ENCODE measurements at places on chromosomes 5 and 9.

DNA sequence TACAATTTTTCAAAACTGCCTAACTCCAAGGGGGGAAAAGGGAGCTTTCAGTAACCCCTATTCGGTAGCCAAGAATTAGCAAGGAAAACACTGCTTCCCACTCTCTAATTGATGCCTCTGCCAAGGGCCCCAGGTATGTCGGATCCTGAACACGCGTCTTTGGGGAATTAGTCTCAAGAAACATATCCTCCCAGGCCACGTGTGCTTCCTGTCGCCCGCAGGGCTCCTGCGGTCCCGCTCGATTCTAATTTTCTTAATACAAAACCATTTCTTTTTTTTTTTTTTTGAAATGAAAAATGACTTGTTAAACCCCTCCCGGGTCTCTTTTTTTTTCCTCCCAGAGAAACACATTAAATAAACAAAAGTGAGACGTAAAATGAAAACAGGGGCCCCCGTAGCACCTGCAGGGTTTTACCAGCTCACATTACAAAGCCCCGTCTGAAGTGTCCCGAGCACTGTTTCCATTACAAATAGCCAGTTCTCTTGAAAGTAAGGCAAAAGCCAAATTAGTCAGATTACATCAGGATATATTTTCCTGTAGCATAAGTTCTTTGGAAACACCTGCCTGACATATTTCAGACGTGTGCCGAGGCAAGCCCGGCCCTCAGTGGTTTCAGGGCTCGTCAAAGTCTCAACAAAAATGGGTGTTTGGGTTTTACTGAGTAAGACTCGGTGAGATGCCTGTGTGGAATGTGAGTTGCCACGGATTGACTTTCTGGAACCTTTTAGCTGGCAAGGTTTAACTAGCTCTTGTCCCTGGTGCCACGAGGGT lies 21.5 kb downstream of the SMIM23 start:
- DNase-seq: no peak

DNA sequence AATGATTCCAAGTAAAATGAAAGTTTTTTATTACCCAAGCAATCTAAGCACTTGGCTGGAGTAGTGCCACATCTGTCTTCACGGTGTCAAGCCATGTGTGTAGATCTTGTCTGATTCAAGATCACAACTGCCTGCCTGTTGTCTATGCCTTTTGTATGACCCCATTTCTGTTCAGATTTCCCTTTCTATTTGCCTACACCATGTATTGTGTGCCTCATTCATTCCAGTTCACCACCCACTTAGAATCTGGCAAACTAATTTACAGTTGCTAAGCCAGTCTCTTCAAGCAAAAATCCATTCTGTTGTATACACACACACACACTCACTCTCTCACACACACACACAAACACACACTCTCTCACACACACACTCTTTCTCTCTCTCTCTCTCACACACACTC lies 33.7 kb downstream of the GLDC start:
- DNase-seq: no peak

DNA sequence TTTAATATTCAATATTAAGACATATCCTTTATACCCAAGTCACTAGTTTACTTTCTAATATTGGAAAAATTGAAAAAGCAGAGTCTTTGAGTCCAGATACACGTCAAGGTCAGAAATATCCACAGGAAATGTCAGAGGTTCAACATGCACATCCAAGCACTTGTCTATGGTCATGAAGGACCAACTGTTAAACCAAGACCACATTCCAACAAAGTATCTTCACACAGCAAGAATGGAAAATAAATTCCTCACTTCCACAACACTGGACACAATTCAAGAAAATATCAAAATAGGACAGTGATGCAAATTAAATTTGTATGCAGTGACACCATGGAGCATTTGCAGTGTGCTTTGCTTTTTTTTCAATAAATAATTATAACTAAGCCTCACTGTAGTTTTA lies 142.5 kb downstream of the GABRB2 start:
- no peak for DNase-seq

DNA sequence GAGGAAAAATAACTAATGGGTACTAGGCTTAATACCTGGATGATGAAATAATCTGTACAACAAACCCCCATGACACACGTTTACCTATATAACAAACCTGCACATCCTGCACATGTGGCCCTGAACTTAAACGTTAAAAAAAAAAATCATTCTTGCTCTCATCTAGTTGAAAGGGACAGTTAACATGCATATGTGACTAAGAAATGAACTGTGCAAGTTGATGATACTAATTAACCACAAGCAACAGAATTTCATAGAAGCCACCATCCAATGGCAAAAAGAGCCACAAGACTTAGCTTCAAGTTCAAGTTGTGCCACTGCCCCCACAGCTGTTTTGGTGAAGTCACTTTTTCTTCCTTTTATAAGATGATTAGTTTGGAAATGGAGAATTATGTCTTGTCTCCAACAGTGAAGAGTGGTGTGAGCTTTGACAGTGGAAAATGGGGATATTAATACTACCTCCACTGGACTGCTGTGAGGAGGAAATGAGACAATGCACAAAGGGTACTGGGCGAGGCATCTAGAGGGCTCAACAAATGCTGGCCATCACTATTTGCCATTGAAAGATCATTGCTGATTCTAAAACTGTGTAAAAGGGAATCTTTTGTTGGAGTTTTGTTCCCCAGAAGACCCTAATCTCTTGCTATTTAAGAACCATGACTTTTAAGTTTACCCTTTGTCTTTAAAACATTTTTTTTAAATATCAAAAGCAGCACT lies 202.1 kb downstream of the EBF1 start:
- no peak for DNase-seq

DNA sequence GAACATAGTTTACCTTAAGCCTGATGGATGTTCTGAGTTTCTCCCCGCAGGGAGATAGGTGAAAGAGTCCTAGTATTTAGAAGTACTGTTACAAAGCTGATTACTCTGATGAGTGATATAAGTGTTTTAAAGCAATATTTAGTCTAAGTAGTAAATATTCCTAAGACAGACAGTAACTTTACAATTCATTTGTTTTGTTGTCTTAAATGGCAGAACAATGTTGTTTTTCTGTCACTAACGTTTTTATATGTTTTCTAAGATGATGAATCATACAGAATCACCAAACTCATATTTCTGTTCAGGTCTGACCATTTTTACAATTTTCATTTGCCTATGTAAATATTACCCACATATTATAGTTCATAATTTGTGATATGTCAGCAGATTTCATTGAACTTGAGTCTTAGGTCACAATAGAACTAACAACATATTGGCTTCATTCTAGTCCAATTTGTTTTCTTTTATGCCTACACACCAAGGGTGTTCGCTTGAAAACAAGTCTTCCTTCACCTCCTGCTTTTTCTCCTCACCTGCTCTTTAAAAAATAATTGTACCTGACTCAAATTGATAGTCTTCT lies 30.6 kb downstream of the MAP3K1 start:
- DNase-seq: no peak

- DNase-seq: no peak
Measured at GRCh38 chr9:72954431-72955125, 1.7 kb upstream of the ALDH1A1 start.

DNA sequence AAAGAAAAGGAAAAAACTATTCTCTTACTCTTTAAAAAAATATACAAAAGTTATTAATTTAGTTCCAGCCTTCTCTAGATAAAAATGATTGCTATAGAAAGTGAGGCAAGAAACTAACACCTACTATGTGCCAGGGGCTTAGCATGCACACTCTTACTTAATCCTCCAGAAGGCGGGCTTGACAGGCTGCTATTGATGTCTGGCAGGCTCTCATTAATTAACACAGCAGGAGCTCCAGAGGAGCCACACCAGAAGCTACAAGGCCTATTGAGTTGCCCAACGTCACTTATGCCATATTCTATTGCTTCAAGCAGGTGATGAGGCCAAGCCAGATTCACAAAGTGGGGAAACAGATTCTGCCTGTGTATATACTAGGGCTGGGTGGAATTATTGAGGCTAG lies 54.6 kb upstream of the CLINT1 start:
- no peak for DNase-seq

- DNase-seq: no peak
Measured at GRCh38 chr5:144230806-144231205, 60.1 kb downstream of the KCTD16 start.

DNA sequence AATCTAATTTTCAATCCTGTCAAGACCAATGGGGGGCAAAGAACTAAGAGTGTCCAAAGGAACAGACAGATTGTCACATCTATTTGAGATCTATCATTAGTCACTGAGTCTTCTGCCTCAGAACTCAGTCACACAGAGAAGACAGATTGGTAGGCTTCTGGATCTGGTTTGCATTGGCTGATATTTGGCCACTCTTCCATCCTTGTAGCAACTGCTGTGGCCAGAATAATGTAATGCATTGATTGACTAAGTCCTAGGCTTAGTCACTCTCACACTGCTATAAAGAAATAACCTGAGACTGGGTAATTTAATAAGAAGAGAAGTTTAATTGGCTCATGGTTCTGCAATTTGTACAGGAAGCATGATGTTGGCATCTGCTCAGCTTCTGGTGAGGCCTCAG lies 458.5 kb downstream of the ACTL7B start:
- no peak for DNase-seq

- DNase-seq: no peak
Measured at GRCh38 chr9:119802621-119803020, 433.4 kb upstream of the BRINP1 start.

- no peak for DNase-seq
Measured at GRCh38 chr9:99004717-99005460, 61.2 kb downstream of the COL15A1 start.

DNA sequence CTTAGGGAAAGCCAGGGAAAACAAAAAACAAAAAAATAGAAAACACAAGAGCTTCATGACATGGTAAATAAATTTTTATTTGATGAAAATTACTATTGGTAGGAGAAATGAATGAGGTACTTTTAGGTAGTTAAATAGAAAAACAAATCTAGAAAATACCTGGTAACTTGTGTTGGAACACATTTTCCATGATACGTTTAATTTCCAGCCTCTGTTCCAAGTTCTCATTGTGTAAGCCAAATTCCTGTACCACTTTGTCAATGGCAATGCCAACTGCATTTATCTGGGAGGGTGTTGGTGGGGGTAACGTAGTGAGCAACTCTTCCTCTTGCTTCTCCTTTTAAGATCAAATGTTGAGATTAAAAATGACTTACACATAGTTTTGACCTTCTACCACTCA lies 9.4 kb downstream of the TUT7 start:
- DNase-seq: no peak

GRCh38 chr9:80076162-80076561 lies 504.4 kb downstream of the TLE4 start:
- DNase-seq: no peak

GRCh38 chr5:131746423-131746822 lies 50.4 kb downstream of the FNIP1 start:
- no peak for DNase-seq

GRCh38 chr5:113632996-113633395 lies 119.5 kb downstream of the YTHDC2 start:
- no peak for DNase-seq

DNA sequence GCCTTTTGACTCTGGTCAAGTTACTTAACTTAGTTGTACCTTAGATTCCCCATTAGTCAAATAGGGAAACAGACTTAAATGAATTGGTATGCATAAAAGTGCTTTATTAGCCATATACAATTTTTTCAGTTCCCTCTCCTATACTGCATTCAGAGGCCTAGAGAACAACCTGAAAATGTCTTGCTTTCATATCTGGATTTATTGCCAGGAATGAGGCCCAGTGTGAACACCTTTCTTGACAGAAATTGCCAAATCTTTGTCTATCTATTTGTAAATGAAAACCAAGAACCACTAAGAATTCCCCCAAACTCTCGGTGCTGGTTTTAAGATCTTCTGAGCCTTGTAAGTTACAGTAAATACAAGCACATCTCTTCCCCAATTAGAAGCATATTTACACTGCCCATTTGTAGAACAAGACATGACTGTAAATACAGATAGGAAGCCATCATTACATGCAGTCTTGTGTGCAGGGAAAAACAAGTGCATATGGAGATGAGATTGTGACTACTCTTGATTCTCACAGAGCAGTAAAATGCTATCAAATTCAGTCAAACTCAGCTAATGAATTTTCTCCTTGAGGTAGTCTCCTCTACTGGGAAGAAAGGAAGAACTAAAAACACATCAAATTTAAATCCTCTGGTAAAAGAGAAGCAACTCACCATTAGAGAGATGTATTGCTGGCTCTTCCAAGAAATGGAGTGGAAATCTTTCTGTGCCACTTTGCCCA lies 5.2 kb upstream of the FAM13B start:
- no peak for DNase-seq

DNA sequence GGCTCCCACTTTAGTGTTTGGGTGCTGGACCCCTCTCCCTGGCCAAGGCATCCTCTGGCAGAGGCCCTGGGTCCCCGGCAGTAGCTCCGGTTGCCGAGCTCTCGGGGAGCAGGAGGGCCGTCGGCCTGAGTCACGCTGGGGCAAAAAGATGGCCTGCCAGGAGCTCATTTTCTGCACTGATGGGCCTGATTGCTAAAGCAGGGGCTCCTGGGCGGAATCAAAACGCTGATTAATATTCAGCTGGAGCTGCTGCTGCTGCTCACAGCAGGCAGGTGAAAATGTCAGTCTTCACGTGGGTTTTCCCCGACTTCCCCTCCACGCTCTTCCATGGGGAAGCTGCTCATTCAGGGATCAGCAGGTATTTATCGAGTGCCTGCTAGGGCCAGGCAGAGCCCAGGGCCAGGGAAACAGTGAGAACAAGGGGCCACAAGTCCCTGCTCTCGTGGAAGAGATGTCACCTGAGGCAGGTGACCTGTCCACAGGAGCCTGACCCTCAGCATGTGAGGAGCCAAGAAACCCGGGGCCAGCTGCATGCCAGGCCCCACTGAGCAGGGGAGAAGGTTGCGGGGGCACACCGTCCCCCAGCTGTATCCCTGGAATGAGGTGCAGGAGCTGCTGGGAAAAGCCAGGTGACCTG lies 22.1 kb downstream of the LAMC3 start:
- no peak for DNase-seq

DNA sequence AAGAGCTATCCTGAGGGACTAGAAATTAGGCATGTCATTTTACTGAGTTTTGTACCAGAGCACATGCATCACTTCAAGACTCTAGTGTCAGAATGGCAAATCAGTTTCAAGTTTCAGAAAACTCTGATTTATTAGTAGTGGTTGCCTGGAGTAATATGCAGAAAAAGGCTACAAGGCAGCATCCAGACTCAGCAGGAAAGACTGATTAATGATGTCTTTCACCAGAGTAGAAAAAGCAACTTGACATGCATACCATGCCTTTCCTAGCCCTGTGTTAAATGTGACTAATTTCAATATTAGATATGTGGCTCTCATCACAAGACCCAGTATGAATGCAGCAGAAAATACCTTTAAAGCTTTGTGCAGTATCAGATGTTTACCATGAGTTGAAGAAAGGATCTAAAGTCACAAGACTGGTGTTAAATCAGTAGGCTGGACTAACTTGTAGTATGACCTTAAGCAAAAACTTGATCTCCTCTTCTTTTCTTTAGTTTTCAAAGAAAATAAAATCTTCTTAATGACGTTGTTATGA lies 1251.2 kb upstream of the C9orf72 start:
- no peak for DNase-seq

DNA sequence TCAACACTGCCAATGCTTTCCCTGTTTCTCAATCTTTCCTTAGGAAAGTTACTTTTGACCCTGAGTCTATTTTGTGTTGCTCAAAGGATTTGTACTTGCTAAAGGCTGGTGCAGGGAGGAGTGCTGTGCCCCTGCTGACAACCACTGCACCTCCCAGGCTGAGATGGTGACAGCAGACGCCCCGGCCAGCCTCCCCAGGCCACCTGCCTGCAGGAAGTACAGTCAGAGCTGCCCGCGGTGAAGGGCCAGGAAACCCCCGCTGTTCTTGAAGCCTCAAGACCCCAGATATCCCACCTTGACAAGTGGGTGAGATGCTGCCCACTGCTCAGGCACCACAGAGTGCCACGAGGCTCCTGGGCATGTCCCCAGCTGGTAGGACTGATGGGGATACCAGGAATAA lies 44.2 kb upstream of the CKMT2 start:
- DNase-seq: no peak
